Tongue (tissue), 3 donors: ENCODE measurements at places on chromosomes 4 and X. TPM values are rescaled to one million over a fixed set of nuclear protein-coding genes. Genes with fewer than 3 reads are reported as not detected.

The DGAT2L6 gene
- total RNA-seq: not detected

The ASB12 gene
- 5.7 TPM for total RNA-seq

The RPS6KA3 gene
- total RNA-seq: 84.6 TPM

The ZNF595 gene
- 25.1 TPM for total RNA-seq

The MAP9 gene
- total RNA-seq: 8.8 TPM

The EGF gene
- total RNA-seq: 16.9 TPM

The GLRA2 gene
- total RNA-seq: not detected

The FAAH2 gene
- 3.3 TPM for total RNA-seq

The CT45A3 gene
- not detected for total RNA-seq

The SPANXA2 gene
- total RNA-seq: not detected

The NAP1L2 gene
- 1.8 TPM for total RNA-seq

The TCP11X2 gene
- total RNA-seq: not detected

The EGFL6 gene
- total RNA-seq: 12.5 TPM

The BRS3 gene
- total RNA-seq: not detected

The OTC gene
- total RNA-seq: not detected

The MAGEA10 gene
- total RNA-seq: not detected

The SMIM10 gene
- 3.6 TPM for total RNA-seq

The RPS6KA6 gene
- total RNA-seq: 10.3 TPM

The METAP1 gene
- total RNA-seq: 37.3 TPM

The OPRPN gene
- not detected for total RNA-seq

The EDA2R gene
- total RNA-seq: 2.7 TPM

The TRAM1L1 gene
- 5.8 TPM for total RNA-seq

The VCX2 gene
- total RNA-seq: not detected

The UCP1 gene
- not detected for total RNA-seq

The CPZ gene
- 6.8 TPM for total RNA-seq

The GPR101 gene
- total RNA-seq: not detected

The NWD2 gene
- 0.41 TPM for total RNA-seq

The PNMA5 gene
- total RNA-seq: not detected

The NSUN7 gene
- 3.5 TPM for total RNA-seq

The ZRSR2 gene
- 3.4 TPM for total RNA-seq

The ALAS2 gene
- 26.3 TPM for total RNA-seq

The MAP3K15 gene
- total RNA-seq: 0.41 TPM

The WDR17 gene
- 5.7 TPM for total RNA-seq

The PABPC5 gene
- total RNA-seq: 10.7 TPM

The MAGEB5 gene
- not detected for total RNA-seq

The DTHD1 gene
- total RNA-seq: 0.51 TPM

The IQCM gene
- not detected for total RNA-seq

The MTTP gene
- 1.4 TPM for total RNA-seq

The SPARCL1 gene
- 395 TPM for total RNA-seq

The UPF3B gene
- 1.8 TPM for total RNA-seq

The ARHGEF38 gene
- 1.3 TPM for total RNA-seq

The PAGE2B gene
- not detected for total RNA-seq

The SPOCK3 gene
- 3.6 TPM for total RNA-seq

The SSX3 gene
- not detected for total RNA-seq

The PASD1 gene
- total RNA-seq: not detected

The ADH1C gene
- total RNA-seq: 9.0 TPM

The SMIM43 gene
- 4.1 TPM for total RNA-seq

The GRPR gene
- total RNA-seq: 1.4 TPM

The NAA11 gene
- not detected for total RNA-seq

The CXorf58 gene
- total RNA-seq: not detected

The C4orf54 gene
- total RNA-seq: 243 TPM

The HERC6 gene
- 18.1 TPM for total RNA-seq

The SOD3 gene
- 46.3 TPM for total RNA-seq

The DCHS2 gene
- total RNA-seq: 13.6 TPM

The MAGEB10 gene
- not detected for total RNA-seq

The MGARP gene
- total RNA-seq: not detected

The MTNR1A gene
- total RNA-seq: 0.21 TPM

The VEGFD gene
- total RNA-seq: 12.3 TPM
